Astrocyte of the cerebellum (primary cell): ENCODE measurements at places on chromosomes 11 and 22.

DNA sequence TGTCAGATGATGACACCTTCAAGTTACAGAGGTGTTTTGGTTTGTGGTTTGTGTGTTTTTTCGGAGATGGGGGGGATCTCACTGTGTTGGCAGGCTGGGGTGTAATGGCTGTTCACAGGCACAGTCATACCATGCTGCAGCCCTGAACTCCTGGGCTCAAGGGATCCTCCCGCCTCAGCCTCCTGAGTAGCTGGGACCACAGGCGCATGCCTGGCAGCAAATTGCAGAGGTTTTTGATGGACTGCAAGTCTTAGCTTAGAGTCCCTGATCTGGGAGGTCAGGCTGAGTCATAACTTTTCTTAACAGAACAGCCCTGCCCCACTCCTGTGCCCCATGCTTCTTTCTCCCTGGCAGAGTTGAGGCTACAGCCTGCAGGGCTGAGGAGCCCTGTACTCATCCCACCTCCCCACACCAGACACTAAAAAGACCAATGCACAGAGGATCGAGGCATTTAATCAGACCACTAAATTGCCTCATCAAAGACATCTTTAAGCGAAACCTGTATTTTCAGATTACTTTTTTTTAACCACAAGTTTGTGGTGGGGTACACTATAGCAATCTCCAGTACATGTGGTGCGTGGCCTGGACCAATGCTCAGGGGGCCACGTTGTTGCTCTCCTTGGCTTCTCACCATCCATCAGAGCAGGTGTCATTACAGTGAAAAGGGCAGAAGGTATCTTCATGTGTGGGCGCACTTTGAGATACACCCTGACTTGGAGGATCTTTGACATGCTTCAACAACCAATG lies 17.1 kb upstream of the ADORA2A start:
- no peak for DNase-seq

- no peak for DNase-seq
Measured at GRCh38 chr22:50548040-50548920, 2.6 kb downstream of the KLHDC7B start.

DNA sequence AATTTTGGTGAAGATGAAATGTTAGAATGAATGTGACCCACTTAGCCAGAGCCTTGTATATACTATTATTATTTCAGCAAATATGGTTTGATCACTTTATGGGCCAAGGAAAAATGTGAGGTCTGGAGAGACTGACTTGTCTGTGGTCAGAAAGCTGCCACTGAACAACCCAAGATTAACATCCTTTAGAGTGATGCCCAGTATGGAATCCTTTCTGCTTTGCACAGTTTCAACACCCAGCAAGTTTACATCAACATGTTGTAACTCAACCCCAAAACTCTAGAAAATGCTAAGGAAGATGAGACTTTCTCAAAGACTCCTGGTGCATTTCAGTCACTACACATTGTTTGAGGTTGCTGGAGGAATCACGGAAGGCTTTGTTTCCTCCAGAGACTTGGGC lies 107.7 kb downstream of the SNX19 start:
- no peak for DNase-seq

DNA sequence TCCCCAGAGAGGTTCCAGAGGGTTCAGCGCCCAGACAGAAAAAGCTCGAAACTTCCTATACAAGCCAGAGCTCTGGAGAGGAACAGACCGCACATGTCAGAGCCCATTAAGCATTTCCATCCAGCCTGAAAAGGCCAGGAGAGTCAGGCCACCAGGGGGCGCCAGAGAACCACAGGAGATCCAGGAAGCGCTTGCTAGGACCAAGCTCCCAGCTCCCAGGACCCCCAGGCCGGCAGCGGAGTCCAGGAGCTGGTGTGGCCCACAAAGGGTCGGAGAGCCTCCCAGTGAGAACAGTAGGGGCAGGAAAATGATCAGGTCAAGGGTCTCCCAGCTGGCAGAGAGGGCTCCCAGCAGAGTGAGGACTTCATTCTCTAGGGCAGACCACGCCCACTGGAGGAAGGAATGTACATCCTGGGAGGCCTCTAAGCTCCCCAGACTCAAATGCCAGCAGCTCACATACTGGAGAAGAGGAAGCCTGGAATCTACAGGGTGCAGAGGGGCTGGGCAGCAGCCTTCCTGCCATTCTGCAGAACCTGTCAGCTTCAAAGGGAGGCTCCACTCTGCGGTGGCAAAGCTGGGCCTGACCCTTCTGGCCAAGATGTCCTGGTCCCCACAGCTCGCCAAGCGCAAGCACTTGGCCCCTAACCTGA lies 2.1 kb upstream of the MEI1 start:
- peak; percentile 78 for DNase-seq

DNA sequence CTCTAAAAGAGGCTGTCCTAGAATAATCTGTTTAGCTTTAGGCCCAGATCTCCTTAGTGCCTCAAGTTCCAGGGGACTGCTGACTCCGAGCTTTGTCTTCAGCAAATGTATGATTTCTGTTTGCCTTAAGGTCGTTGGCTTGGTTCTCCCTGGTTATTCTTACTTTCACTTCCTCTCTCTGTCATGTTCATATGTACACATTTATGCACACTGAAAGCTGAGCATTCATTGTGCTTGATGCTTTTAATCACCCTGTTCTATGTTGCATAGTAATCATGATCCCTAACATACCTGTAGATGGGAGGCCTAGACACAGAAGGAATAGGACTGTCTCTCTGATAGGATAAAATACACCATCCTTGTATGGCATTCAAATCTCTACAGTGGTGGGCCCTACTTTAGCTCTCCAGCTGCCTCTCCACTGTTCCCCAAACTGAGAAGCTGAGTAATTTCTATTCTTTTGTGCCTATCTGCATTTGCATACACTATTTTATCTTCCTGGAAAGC lies 7.2 kb downstream of the PPFIBP2 start:
- no peak for DNase-seq

- no peak for DNase-seq
Measured at GRCh38 chr11:134835561-134835960, 423.5 kb upstream of the B3GAT1 start.

GRCh38 chr11:121487191-121487590 lies 34.4 kb upstream of the SORL1-AS1 start:
- no peak for DNase-seq

GRCh38 chr22:22520020-22520656 lies at the start of gene ZNF280A:
TSS of gene ZNF280A (minus strand) at chr22:22520270. CDS start at chr22:22515630, 4,640 bp downstream.
- DNase-seq = no peak

GRCh38 chr11:19508165-19508564 lies 204.5 kb upstream of the NAV2 start:
- no peak for DNase-seq

DNA sequence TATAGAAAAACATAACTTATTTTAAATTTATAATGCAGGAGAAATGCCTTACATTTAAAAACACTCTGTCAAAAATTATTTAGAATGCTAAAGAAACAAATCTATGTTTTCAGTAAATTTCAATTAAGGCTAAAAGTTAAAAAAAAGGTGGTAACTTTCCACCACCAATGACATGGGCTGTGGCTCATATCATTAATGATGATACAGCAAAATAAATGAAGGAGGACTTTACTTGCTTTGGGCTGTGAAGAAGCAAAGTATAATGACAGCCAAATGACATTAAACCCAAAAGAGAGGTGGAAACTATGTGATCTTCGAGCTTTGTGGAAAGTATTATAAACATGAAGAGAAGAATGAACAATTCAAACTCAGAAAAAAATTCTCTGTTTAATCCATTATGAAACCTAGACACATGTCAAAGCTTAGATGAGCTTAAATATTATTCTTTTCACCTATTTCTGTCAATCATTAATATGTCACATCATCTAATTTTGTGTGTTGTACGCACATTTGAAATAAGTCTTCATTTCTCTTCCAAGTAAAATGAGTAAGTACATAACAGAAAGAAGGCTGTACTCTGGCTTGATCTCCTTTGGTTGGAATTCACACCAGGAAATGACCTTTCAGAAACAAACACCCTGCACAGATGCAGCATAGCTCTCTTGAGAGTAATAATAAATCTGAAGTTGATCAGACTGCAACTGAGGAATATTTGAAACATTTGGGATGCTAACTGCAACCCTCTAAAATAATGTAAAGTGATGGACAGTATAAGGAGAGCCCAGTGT lies 265.8 kb downstream of the TTC28 start:
- no peak for DNase-seq

DNA sequence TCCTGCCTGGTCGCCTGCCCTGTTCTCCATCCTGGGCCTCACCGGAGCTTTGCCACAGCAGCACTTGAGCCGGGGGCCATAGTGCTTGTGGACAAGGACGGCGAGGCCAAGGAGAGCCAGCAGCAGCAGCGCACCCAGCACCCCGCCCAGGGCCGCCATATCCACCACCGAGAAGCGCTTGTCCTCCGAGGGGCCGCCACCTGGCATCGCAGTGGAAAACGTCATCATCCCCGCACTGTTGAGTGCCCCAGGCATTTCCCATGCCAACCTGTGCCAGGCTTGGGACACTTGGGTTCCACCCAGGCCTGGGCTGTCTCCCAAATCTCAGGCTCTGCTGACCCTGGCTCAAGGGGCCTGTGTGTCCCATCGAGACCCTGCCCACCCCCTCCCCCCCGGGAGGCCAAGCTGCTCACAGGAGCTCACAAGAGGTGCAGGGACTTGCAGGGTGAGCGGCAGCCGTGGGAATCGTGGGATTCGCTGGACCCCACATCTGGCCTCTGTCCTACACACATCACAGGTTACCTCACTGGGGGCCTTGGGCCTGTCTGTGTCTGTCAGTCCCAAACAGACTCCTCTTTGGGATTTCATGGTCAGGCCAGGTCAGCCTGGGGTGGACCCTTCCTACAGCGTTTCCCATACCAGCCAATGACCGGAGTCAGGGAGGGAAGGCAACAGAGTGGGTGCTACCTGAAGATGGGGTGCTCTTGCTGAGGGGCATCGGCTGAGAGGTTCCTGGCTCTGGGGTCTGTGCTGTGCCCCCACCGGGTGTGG lies 2.3 kb upstream of the IRF7 start:
- DNase-seq = no peak

GRCh38 chr22:30507670-30508069 lies 2.2 kb upstream of the SEC14L4 start:
- DNase-seq = no peak

GRCh38 chr11:78460471-78460870 lies 42.9 kb upstream of the GAB2 start:
- DNase-seq = no peak

DNA sequence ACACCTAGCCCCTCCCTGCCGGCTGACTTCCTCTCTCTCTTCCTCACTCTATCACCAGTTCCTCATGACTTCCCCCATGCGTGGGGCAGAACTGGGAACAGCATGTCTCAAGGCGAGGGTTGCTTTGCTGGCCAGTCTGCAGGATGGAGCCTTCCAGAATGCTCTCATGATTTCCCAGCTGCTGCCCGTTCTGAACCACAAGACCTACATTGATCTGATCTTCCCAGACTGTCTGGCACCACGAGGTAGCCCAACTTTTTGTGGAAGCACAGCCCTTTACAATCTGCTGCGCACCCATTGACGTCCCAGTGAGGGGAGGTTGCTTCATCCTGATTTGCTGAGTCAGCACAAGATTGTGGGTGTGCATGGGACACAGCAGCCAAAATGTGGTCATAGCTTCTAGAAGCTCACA lies 8.6 kb downstream of the TCN2 start:
- no peak for DNase-seq

DNA sequence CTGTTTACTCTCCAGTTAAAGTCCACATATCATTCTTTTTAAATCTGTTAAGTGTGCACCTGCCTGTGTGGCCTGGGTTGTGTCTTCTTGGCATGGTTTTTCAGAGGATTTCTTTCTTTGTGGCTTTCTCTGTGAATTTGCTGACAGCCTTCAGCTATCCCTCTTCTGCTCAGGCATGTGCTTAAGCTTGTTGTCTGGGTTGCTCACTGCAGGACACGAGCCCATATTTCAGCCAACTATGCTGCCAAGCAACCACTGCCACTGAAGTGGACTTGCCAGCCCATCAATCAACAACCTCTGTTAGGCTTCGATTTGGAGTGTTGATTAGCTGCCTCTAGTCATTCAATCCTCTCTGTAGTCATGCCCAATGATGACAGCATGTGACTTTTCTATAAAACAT lies 18.4 kb downstream of the OR51I2 start:
- DNase-seq = no peak

- no peak for DNase-seq
Measured at GRCh38 chr11:66600631-66601233, 7.7 kb downstream of the CCS start.

DNA sequence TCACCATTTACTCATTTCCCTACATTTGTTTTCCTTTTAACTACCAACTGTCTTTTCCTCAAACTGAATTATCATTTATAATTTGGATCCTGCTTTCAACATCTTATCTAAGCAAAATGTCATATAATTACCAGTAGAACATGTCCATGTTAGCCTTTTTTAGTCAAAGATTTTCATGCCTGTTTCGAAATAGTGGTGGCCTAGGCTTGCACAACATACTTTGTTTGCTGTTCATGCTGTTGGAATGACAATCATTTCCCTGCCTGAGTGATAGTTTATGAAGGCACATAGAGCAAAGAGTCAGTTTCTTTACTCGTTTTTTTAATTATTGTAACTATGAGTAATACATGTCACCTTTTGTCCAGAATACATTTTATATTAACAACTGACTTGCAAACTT lies 144.3 kb upstream of the ANO3 start:
- DNase-seq = peak; percentile 5

GRCh38 chr11:68297494-68297811 lies 14.9 kb upstream of the LRP5 start:
- DNase-seq = no peak

DNA sequence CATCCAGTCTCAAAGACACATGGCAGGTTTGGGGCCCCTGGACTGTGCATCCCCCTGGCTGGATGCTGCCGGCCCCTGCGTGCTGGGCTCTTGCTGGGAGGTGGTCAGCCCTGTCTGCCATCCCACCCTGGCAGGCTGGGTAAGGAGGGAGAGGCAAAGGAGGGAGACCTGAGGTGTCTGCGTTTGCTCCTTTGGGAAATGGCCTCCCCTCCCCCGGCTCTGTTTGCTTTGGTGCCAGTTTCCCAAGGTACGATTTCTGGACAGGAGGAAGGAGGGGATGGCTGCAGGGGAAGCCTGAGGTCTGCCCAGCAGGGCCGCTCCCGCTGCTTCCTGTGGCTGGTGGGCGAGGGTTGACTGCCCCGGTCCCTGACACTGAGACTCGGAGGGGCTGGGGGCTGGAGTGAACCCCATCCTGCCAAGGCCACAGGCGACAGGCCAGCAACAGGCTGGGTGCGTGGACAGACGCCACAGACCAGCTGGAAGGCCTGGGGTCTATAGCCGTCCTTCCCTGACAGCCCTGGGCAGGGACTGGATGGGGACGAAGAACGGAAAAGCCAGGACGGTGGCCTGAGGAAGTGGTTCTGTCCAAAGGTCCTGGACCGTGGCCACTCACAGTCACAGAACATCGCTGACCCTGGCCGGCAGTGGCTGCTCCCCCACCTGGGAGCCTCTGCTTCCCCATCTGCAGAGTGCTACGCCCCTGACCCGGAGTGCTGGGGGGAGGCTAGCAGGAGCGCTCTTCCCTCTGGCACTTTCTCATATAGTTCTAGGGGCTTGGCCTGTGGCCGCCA lies 38.0 kb downstream of the OSBPL5 start:
- no peak for DNase-seq

DNA sequence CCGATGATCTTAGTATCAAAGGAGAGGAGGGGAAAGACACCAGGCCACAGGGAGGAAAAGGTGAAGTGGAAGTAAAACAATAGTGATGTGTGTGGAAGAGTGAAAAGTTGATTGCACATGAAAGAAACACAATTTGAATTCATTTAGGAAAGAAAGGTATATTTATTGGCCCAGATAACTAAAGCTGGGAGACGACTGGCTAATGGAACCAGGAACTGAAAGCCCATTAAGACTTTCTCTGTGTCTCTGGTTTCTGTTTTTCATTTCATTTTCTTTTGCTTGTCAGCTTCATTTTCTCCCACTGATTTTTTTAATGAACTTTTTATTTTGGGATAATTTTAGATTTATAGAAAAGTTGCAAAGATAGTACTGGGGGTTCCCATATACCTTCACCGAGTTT lies 5.1 kb upstream of the DCHS1 start:
- DNase-seq = no peak
